ENCODE measurements at places on chromosomes 16 and 17. TPM values are rescaled to one million over a fixed set of nuclear protein-coding genes. Genes with fewer than 3 reads are reported as not detected.

DNA sequence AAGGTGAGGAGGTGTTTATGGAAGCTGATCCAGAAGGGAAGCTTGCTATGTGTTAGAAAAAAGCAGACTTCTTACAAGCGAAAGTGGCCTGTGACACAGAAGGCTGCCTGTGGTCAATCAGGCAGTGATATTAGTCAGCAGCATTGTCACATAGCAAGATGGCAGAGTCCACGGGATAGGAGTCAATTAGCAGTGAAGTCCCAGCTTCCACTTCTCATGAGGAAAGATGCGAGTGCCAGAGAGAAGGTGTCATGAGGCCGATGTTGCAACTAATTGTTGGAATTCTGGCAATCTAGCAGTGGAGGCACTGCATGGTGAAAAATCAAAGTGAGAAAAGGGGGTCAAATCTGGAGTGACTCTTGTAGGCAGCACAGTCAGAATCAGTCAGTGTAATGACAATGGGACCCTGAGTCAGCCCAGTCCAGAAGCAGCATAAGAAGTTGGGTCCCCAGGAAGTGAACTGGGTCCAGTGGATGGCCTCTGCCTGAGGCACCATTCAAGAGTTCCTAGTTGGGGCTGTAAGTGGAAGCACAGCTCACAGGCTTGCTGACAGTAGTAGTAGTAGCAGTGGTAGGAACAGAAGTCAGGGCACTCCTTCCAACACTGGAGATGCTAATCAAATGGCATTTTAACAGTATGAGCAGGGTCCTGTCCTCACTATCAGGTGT, 85.1 kb downstream of the TNFRSF13B start:
- H3K4me3 ChIP-seq = no peak overlapping the region
- no peak overlapping the region for H3K27ac ChIP-seq
- H3K36me3 ChIP-seq = no peaks in the 10 kb centered on the region
- H3K4me1 ChIP-seq = no peaks in the 10 kb centered on the region
- DNase-seq = no peak

- H3K4me3 ChIP-seq = no peak overlapping the region
- no peak overlapping the region for H3K27ac ChIP-seq
- no peaks in the 10 kb centered on the region for H3K27me3 ChIP-seq
- no peaks in the 10 kb centered on the region for H3K36me3 ChIP-seq
Observed at GRCh38 chr16:31376705-31377104, 16.4 kb upstream of the ITGAD start.

DNA sequence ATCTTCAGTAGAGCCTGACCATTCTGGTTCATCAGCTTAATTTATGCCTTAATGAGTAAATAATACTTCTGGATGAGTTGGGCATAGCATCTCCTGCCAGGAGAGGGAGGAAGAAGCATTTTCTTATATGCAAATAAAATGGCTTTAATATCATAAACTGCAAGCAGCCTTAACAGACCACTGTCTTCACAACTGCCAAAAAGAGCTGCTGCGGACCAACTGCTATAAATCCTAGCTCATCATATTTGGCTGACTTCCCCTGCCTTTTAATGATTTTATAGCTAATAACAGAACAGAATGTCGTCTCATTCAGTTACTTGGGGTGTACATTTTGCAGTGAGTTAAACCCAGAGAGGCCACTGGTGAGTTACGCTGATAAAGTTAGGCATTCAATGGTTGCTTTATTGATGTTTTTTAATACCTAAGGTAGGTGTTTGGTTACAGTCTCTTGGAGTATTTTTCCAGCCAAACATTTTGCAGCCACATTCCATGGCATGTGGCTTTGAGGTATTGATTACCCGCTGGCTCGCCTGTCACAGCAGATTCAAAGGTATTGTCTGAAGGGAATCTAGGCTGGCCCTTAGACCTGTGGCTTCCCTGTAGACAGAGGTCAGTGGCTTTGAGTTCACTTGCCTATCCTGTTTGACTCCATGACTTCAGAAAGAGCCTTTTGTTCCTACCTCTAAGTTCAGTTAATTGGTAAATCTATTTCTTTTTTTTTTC, 16.4 kb downstream of the FAM20A start:
- H3K4me3 ChIP-seq = no peak overlapping the region
- no peaks in the 10 kb centered on the region for H3K27me3 ChIP-seq
- H3K36me3 ChIP-seq = no peaks in the 10 kb centered on the region
- DNase-seq = no peak

DNA sequence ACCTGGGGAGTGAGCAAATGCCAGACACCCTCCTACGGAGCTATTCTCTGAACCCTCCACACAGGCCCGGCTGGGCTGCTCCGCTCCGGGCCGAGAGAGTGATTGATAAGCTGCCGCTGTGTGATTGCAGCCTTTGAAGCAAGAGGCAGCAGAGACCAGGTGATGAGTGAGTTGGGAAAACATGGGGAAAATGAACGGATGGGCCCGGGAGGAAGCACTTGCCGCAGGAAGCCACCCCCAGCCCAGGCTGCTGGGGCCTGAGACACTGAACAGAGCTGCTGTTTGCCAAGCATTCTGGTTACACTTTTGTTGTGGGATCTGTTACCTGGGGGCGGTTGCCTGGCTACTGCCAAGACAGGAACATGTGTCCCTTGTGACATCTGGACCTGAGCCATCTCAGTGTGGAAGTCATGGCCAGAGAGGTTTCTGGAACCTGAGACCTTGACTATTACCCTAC, 46.4 kb upstream of the KLHDC4 start:
- no peaks in the 10 kb centered on the region for H3K36me3 ChIP-seq
- no peak overlapping the region for H3K4me3 ChIP-seq
- no peak overlapping the region for H3K27ac ChIP-seq

DNA sequence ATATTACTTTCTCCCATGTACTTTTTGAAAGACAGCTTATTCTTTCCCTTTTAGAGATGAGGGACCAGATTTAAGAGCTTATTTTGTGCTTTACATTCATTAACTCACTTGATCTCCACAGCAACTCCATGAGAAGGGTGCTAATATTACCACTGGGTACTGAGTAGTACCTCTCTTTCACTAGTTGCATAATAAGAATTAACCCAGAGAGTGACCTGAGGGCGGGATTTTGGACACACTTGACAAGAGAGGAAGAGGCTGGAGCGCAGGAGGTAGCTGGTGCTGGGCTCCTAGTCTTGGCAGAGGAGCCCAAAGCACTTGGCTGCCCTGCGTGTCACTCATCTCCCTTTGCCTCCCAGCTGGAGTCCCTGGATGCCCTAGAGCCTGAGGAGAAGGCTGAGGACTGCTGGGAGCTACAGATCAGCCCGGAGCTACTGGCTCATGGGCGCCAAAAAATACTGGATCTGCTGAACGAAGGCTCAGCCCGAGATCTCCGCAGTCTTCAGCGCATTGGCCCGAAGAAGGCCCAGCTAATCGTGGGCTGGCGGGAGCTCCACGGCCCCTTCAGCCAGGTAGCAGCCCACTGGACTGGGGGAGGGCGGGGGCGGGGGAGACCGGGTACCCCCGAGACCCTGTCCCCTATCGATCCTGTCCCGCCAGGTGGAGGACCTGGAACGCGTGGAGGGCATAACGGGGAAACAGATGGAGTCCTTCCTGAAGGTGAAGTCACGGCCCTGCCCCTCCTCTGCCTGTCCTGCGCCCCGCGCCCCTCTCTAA, 1.7 kb upstream of the MAZ start:
- peaks cover 24% of the 10 kb centered on the region for H3K4me1 ChIP-seq
- no peaks in the 10 kb centered on the region for H3K27me3 ChIP-seq
- no peaks in the 10 kb centered on the region for H3K36me3 ChIP-seq
- peak overlapping the region; percentile 98 for H3K27ac ChIP-seq
- DNase-seq = no peak
- peak overlapping the region; percentile 62 for H3K4me3 ChIP-seq

DNA sequence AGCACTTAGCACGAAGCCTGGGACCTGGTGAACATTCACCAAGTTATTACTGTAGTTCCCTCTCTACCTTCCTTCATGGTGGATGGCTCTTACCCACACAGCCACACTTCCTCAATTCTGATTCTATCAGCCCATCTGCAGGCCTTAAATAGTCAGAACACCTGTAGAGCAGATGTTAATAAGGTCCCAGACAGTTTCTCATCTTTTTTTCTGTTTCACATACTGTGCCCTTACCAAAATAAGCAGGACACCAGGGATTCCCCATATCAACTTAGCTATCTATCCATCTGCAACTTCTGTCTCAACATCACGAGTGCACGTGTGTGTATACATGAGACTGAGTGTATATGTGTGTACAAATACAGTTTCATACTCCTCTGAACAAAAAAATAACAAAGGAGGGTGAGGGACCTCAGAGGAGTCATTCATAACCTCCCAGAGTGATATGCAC, 2.8 kb downstream of the RECQL5 start:
- DNase-seq = no peak
- no peak overlapping the region for H3K27ac ChIP-seq
- no peaks in the 10 kb centered on the region for H3K27me3 ChIP-seq
- H3K4me3 ChIP-seq = no peak overlapping the region
- peaks cover 10% of the 10 kb centered on the region for H3K4me1 ChIP-seq
- no peaks in the 10 kb centered on the region for H3K36me3 ChIP-seq

- no peak overlapping the region for H3K4me3 ChIP-seq
- peaks cover 19% of the 10 kb centered on the region for H3K4me1 ChIP-seq
- DNase-seq = no peak
- peak overlapping the region; percentile 21 for H3K27ac ChIP-seq
Observed at GRCh38 chr17:56160422-56160821, 7.1 kb downstream of the ANKFN1 start.

GRCh38 chr17:1755252-1755826, 6.5 kb upstream of the SERPINF1 start:
- no peaks in the 10 kb centered on the region for H3K4me1 ChIP-seq
- H3K4me3 ChIP-seq = no peak overlapping the region
- H3K27ac ChIP-seq = no peak overlapping the region
- no peak for DNase-seq

Gene SMPD3
- 9.5 TPM for polyA plus RNA-seq

DNA sequence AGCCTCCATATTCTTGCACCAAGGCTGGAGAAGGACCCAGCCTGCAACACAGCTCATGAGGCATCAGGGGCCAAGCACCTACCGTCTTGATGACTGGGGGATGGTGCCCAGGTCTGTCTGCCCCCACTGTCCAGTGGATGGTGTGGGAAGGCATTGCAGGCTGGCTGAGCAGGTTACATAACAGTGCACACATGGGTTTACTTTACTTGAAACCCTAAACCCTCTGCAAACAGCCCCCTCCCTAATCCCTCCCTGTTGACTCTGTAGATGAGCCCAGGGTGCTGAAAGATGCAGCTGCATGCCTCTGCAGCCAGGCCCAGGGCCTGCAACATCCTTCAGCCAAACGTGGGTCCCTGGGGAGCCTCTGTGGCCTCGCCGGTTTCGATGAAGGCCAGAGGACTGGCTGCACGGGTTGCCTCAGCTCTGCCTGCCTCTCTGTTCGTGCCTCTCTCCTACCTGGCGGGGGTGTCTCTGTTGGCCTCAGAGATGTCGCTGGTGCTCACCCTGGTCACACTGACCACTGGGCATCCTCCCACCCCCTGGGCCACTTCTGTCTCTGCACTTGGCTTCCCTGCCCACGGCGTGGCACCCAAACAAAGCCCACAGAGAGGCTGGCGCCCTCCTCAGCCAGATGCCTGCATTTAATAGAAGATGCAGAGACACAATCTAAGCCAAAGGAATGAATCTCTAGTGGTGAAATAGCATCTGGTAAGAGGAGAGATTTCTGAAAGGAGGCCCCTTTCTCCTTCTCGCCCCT, 95.1 kb downstream of the METRNL start:
- peaks cover 4% of the 10 kb centered on the region for H3K4me1 ChIP-seq
- H3K4me3 ChIP-seq = no peak overlapping the region
- no peaks in the 10 kb centered on the region for H3K36me3 ChIP-seq

DNA sequence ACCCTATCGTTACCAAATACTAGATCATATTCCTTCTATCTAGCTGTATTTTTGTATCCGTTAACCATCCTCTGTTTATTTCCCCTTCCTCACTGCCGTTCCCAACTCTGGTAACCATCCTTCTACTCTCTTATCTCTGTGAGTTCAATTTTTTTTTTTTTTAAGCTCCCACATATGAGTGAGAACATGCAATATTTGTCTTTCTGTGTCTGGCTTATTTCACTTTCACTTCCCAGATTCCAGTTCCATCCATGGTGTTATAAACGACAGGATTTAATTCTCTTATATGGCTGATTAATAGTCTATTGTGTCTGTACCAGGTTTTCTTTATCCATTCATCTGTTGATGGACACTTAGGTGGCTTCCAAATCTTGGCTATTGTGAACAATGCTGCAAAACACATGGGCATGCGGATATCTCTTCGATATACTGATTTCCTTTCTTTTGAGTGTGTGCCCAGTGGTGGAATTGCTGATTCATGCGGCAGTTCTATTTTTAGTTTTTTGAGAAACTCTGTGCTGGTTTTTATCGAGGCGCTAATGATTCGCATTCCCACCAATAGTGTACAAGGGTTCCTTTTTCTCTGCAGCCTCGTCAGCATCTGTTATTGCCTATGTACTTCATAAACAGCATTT, 599.6 kb downstream of the TMEM114 start:
- no peaks in the 10 kb centered on the region for H3K4me1 ChIP-seq
- no peaks in the 10 kb centered on the region for H3K27me3 ChIP-seq
- no peak overlapping the region for H3K27ac ChIP-seq
- H3K4me3 ChIP-seq = no peak overlapping the region
- no peak for DNase-seq

DNA sequence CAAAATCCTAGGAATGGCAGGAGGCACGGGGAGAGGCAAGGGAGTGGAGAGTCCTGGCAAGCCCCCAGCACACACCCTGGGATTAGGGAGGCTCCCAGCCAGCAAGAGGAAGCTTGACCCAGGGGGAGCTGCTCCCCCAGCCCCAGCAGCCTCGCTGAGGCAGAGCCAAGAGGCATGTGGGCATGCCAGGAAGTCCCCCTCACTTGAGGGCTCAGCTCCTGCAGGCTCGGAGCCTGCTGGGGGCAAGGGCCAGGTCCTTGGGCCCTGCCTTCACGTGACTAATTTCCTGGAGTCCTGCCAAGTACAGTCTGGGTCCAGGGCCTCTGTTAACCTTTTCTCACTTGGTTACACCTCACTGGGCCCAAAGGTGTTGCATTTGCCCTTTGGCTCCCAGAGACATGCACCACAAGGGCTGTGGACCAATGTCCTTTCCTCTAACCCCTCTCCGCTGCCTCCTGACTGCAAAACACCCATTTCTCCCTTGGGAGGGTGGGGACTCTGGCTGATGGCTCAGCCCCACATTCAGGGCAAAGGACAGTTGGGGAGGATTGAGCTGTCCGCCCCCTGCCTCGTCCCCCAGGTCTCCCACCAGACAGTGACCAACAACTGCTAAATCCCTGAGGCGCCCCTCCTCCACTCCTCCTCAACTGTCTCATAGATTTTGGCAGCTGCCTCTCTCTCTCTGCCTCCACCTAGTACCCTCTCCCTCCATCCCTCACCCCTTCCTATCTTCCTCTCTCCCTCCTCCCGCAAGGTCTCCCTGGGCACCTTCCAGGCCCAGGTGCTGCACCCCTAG, 4.4 kb upstream of the SLC47A2 start:
- H3K27me3 ChIP-seq = no peaks in the 10 kb centered on the region
- peaks cover 5% of the 10 kb centered on the region for H3K4me1 ChIP-seq
- no peaks in the 10 kb centered on the region for H3K36me3 ChIP-seq
- peak; percentile 79 for DNase-seq
- no peak overlapping the region for H3K4me3 ChIP-seq

DNA sequence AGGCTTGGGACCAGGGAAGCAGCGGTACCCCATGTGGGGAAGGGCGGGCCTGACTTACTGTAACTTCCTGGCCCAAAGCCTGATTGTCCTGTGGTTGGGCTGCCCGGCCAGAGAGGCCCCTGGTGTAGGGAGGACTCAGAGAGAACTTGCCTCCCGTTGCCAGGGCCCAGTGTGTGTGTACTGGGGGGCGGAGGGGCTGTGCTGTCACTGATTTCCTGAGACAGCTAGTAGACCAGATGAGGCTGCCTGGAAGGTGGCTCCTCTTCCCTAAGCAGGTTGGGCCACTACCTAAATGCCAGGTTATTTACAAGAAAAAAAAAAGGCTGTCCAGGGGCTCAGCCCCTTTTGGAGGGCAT, 16.7 kb downstream of the SOCS3 start:
- H3K27me3 ChIP-seq = no peaks in the 10 kb centered on the region
- peak overlapping the region; percentile 92 for H3K27ac ChIP-seq
- DNase-seq = peak; percentile 72
- no peak overlapping the region for H3K4me3 ChIP-seq
- H3K36me3 ChIP-seq = no peaks in the 10 kb centered on the region
